ENCODE measurements at places on chromosomes 6 and 20.

DNA sequence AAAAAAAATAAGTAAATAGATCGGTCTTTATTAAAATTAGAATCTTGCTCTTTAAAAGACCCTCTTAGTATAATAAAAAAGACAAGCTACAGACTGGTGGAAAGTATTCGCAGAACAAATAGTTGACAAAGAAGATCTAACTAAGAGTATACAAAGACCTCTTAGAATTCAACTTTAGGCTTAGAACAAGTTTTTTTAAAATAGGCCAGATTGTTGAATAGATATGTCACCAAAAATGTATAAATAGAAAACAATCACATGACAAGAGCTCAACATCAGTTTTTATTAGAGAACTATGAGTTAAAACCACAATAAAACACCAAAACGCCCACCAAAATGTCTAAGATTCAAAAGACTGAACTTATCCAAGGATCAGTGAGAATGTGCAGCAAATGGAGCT is 632.7 kb upstream of the PTCHD4 start:
- no peak for DNase-seq

- DNase-seq = no peak
These were observed 3.6 kb upstream of the BAK1 start for GRCh38 chr6:33583591-33584155.

GRCh38 chr20:2169456-2170088 is 67.9 kb downstream of the STK35 start:
- DNase-seq = no peak

DNA sequence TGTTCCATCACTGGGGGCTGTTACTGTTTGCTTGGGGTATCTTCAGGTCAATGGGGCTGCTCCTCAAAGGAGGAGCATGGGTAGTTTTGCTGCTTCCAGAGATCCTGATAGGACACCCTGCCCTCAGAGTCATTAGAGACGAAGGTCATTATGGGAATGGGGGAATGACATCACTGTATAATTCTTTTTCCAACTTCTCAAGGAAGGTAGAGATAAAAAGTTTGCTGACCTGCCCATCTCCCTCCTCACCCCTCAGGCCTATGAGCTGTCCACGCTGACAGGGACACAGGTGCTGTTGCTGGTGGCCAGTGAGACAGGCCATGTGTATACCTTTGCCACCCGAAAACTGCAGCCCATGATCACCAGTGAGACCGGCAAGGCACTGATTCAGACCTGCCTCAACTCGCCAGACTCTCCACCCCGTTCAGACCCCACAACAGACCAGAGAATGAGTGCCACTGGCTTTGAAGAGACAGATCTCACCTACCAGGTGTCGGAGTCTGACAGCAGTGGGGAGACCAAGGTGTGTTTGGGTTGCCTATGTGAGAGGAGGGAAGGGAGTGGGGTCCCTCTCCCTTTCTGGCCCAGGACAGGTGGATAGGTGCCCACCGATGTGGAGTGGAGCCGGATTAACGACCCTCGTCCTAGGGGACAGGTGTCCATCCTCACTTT is 2.7 kb downstream of the SRF start:
- no peak for DNase-seq

DNA sequence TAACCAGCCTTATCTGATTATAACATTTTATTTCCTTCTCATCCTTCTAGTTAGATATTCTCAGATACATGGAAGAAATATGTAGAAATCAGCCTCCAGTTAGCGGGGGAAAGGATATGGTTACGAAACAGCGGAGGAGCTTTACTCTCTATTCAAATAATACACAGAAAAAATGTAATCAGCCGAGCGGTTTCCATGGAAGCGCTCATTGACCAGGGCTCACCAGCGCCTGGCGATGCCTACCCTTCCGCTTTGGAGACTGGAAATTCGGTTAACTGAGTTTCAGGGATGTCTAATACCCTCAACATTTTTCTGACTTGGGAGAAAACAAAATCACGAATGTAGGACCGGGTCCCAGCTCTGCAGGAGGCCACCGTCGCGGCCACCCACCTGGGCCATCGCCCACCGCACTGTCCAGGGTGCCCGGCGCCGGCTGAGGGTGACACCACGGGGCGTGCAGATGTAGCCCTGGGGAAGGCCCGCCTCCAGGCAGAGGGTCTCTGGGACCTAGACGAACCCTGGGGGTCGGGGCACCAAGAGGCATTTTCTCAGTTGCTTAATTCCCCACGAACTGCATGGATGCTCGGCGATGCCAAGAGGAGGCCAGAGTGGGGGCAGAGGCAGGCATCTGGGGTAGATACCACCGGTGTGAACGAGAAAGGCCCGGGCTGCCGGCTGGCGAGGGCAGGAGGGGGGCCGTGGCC is 1.7 kb downstream of the PRR18 start:
- DNase-seq = no peak

DNA sequence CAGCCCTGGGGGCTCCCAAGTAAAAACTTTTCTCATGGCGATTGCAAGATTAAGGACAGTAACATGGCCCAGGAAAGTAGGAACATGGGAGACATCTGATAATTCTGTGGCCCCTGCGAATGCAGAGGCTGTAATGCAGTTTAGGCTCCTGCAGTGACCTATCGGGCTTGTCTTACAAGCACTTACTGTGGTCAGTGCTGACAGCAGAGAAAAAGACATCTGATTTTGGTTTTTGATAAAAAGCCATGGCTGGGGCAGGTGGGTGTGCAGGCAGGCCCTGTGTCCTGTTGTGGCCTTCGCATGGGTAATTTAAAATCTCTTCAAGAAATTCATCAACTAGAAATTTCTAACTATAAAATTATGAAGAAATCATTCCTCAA is 19.3 kb upstream of the CCN6 start:
- DNase-seq = no peak

DNA sequence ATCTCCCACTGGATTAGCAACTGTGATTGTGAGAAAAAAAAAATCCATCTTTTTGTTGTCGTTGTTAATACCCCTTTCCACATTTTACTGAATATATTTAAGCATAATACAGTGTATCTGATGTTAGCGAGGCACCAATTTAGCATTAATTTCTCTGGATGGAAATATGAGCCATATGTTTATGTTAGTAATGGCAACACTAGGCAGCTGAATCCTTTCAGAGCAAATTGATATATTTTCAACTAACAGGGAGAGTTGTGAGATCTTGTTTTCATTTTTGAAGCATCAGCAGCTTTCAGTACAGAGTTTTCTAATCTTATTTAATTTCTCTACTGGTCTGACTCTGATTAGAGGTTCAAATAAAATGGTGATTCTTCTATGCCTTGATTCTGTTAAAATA is 84.8 kb upstream of the HDAC2 start:
- DNase-seq = no peak

DNA sequence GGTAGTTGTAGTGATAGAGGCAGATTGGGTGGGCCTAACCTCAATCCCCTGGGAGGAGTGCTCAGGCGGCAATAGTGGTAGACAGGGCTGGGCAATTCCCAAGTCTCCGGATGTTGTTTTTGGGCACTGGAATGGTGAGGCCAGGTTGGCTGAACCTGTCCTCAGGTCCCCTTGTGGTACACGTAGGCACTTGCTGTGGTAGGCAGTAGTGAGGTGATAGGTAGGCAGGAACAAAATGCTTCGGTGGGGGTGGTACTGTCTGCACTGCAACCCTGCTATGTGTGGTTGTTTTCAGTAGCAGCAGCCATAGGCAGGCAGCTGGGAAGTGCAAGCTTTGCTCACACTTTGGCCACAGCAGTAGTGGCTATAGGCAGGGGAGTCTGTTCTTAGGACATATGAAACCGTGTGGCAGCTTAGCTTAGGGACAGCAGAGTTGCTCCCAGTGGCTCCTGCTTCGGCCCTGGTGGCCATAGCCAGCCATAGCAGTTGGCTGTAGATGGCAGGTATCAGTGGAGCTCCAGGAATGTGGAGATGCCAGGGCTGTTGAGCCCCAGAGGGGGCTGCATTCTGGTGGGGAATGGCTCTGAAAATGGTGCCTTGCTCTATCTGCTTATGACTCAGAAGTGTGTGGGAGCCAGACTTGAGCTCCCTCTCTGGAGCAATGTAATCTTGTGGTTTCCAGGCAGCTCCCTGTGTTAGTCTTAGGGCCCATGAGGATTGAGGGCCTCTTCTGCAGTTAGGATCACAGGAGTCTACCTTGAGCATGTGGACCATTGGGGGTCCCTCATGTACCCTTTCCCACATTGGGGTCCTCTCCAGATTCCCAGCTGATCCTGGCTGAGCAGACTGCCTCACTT is 241.8 kb upstream of the BMP2 start:
- no peak for DNase-seq

- no peak for DNase-seq
These were observed 21.7 kb upstream of the TAGAP start for GRCh38 chr6:159066483-159066882.

- no peak for DNase-seq
These were observed 32.4 kb downstream of the CPXM1 start for GRCh38 chr20:2767768-2768631.

- DNase-seq = no peak
These were observed 1.6 kb downstream of the TRDN start for GRCh38 chr6:123635144-123635543.

- no peak for DNase-seq
These were observed 24.1 kb downstream of the NPEPL1 start for GRCh38 chr20:58716476-58717277.

DNA sequence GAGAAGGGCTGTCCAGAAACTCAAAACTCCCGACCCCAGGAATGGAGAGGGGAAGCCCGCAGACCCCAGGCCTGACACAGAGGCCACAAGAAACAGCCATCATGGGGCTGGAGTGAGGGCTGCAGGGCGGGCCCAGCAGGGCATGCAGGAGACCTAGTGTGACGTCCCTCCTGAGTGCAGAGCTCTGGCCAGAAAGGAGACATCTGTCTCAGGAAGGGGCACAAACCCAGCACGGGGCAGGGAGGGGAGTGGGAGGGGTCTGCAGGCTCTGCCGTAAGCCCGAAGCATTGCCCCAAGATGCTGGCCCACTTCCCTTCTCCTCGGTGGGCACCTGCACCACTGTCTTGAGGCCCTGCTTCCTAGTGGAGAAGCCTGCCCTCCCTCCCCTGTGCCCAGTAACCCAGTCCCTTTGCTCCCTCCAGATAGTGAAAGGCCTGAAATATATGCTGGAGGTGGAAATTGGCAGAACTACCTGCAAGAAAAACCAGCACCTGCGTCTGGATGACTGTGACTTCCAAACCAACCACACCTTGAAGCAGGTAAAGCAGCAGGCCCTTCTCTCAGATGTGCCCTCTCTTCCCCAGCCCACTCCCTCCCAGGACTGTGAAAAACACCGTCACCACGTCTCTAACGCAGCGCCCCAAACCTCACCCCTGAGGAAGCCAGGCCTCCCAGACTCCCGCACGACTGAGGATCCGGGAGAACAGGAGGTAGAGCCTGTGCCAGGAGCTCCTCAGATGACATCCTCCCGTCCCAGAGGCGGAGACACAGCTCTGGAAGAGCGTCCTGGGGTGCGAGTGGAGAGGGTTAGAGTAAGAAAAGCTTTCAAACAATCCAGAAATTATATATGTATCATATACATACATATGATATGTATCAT is 9.7 kb downstream of the CST7 start:
- DNase-seq = no peak

GRCh38 chr6:90204327-90205056 is 92.2 kb downstream of the BACH2 start:
- DNase-seq = no peak

DNA sequence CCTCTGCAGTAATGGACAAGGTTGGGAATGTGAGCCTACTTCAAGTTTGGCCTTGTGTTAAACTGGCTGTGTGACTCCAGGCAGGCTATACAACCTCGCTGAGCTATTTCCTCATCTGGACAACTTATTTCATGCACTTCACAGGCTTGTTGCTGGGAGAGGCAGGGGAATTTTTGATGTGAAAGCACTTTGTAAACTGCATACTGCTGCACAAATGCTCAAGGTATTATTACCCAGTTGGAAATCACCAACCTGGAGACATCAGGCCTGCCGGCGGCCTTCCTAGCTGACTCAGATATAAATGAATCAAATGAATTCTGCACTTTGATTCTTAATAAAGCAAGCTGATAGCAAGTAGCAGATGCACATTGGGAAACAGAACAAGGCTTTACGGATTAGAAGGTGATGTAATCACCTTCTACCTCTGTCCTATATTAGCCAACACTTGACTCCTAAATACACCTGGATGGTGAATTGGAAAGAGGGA is 10.1 kb downstream of the JARID2 start:
- no peak for DNase-seq

DNA sequence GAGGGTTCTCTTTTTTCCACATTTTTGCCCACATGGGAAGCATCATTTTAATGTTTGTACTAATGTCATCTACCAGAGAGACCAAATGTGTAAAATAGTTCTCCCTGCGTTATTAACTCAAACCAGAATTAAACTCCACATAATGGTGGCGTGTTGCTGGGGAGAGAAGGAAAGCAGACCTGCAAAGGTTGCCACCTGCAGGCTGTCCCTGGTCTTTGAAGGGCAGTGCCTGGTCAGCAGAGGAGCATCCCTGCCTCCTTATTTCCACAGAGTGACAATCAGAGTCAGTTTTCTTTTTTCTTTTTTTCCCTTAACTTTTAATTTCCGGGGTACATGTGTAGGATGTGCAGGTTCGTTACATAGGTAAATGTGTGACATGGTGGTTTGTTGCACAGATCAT is 214.5 kb downstream of the TBX18 start:
- DNase-seq = no peak

Measured in stimulated activated naive CD4-positive, alpha-beta T cell treated with Interleukin-2 at 50 U/mL for 16 hours (primary cell).